ENCODE measurements at places on chromosomes 12 and 14.

- no peak for DNase-seq
Measured at GRCh38 chr12:118371321-118372282, 1.1 kb downstream of the TAOK3 start.

GRCh38 chr12:19167708-19168107 is 38.2 kb downstream of the PLEKHA5 start:
- DNase-seq: peak; percentile 31

DNA sequence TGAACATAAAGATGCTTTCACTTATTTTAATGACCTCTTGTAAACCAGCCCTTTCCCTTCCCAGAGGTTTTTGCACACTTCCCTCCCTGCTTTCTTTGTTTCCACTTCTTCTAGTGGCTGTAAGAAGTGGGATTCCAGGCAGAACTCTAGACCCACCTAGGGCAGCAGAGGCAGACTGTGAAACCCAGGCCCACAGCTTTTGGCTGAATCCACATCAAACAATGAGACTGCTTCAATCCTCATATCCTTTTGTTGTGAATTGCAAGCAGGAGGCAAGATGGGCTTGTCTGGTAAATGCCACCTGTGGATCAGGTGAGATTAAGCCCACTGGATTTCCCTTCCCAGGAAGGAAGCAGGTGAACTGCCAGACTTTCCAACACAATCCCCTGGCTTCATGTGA is 12.8 kb downstream of the CCDC177 start:
- DNase-seq: no peak

DNA sequence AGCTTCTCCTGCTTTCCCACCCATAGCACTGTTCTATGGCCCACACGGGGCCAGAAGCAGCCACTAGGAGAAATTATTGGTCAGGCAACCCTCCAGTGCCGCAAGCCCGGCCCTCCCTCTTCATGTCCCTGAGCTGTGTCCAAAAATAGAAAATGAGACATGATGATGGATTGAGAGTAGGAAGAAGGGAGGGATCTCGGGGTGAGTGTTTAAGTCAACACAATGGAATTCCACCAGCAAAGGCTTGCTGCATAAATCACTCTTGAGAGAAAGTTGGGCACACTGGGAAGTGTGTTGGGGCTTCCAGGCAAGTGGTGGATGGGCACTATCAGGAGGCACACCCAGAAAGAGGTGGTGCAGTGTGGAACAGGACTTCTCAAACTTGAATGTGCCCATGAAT is 94.2 kb downstream of the LLPH start:
- peak; percentile 98 for DNase-seq

- no peak for DNase-seq
Measured at GRCh38 chr12:810671-811415, 58.5 kb downstream of the WNK1 start.

GRCh38 chr12:2322554-2323120 is 269.9 kb downstream of the CACNA1C start:
- no peak for DNase-seq

DNA sequence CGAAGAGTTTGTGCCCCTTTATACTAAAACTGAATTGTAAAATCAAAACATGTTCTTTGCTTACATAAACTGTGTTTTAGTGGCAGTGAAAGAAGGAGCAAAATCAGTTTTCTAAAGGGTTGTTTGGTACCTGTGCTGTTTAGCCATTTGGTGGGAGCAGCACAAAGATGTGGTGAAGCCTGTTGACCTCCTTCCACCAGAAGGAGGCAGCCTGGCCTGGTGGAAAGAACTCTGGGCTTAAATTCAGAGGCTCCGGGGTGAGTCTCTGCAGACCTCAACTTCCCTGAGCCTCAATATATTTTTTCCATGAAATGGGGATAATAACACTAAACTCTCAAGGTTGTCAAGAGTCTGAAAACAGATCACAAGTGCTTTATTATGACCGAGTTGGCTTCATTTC is 502.5 kb downstream of the VRK1 start:
- no peak for DNase-seq

GRCh38 chr12:13278249-13278787 is 81.8 kb downstream of the EMP1 start:
- peak; percentile 74 for DNase-seq

DNA sequence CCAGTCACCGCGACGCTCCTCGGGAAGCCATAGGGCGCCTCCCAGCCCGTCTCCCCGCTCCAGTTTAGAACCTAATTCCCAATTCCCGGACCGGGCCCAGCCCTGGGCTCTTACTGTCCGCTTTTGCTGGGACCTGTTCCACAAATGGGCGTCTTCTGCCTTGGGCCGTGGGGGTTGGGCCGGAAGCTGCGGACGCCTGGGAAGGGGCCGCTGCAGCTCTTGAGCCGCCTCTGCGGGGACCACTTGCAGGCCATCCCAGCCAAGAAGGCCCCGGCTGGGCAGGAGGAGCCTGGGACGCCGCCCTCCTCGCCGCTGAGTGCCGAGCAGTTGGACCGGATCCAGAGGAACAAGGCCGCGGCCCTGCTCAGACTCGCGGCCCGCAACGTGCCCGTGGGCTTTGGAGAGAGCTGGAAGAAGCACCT is 797 bp downstream of the UNG start:
- peak; percentile 57 for DNase-seq

GRCh38 chr12:125470838-125471783 is 405.9 kb downstream of the AACS start:
- DNase-seq: no peak

DNA sequence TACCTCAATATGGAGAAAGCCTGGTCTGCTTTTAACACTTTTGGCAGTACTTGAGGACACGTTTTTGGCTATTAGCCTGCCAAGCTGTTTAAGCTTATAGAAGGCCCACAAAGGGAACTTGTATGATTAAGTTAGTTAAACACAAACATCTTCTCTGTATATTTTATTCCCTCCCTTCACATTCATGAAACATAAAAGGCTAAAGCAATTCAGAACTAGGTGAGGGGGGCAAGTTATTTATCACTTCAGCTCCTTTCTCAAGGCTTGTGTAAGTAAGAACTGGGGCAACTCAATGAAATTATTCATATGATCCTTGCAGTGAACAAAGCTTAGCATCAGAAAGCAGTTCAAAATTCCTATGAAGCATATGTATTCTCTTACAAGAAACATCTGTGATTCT is 7.5 kb downstream of the PRICKLE1 start:
- no peak for DNase-seq

DNA sequence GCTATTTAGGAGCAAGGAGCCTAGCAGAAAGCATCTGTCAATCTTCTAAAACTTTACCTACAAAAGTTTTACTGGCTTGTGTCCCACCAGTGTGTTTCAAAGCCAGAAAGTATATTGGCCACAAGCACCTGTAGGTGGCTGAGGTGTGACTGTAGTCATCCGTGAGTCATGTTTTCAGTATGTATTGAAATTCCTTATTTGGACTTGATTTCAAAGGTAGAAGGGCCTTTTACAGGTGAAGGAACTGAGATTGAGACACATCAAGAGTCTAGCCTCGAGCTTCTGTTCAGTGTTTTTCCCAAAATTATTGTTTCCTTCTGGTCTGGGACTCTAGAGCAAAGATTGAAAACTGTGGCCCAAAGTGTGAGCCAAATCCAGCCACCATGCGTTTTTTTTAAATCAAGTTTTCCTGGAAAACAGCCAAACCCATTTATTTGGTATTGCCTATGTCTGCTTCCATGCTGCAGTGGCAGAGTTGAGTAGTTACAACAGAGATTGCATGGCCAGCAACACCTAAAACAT is 195.3 kb upstream of the BCL2L14 start:
- DNase-seq: peak; percentile 84

GRCh38 chr12:76455582-76456345 is 103.8 kb downstream of the OSBPL8 start:
- peak; percentile 95 for DNase-seq

DNA sequence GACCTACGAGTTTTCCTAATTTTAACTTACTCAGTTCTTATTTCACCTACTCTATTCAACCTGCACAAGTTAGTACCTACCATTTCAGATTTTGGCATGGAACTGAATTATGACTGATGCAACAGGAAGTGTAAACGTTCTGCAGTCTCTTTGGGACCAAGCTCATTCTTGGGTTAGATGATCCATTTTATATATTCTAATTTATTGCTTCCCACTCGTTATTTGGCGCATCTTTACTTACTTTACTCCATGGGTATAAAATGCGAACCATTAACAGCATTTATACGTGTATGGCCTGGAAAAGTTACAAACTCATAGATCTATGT is 1.0 kb upstream of the EML1 start:
- DNase-seq: no peak

DNA sequence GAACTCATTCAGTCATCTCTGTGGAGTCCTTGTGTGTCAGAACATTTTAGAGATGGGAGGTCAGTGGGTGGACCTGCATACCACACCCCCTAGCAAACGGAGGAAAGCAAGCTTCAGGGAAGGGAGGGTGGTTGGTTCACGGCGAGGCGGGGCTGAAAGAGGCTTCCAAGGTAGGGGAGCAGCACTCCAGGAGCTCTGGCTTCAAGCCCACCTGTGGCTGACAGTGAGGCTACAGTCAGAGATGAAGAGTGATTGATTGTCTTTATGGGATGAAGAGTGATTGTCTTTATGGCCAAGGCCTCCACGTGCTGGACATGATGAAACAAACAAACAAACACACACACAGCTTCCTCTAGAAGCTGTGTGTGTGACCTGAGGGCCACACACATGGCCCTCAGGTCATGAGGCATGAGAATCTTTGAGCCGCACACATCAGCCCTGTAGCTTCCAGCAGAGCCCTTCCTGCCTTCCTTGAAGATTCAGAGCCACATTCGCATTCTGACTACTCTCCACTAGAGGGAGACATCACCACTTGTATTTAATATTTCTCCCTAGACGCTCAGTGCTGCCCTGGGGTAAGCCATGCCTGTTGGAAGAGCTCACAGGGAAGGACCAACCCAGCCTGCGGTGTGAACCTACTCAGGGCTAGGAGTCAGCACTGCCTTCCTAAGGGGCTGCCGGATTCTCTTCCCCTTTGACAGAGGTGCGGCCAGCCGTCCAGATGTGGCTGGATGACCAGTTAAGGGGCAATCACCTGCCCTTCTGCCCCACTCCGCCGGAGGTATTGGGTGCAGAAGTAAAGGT is 54.4 kb upstream of the KCNA1 start:
- DNase-seq: peak; percentile 84

DNA sequence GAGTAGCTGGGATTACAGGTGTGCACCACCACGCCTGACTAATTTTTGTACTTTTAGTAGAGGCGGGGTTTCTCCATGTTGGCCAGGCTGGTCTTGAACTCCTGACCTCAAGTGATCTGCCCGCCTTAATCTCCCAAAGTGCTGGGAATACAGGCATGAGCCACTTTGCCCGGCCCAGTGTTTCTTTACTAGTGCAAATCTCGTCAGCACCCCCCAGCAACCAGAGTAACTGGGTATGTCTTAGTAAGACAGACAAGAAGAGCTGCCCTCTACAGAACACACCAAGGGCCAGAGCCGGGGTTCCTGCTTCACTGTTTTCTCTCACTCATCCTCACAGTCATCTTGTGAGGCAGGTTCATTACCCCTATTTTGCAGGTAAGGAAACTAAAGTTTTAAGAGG is 78.5 kb upstream of the GPR68 start:
- DNase-seq: no peak

GRCh38 chr14:58969951-58970751 is 218.3 kb upstream of the DAAM1 start:
- peak; percentile 84 for DNase-seq

DNA sequence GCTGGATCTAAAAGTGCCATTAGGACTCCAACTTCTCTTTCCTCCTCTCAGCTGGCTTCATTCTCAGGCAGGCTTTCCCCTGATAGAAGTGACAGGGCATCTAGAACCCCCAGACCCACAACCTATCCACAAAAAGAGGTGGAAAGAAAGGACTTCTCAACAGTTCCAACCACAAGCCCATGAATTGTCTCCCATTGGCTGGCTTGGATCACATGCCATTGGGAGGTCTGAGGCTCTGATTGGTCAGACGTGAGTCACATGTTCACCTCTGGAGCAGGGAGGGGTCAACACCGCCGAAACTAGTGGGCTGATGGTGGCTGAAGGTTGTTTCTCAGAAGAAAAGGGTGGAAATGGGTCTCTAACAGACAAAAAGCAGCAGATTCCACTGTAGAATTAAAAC is 47.2 kb downstream of the DRAM1 start:
- peak; percentile 20 for DNase-seq

DNA sequence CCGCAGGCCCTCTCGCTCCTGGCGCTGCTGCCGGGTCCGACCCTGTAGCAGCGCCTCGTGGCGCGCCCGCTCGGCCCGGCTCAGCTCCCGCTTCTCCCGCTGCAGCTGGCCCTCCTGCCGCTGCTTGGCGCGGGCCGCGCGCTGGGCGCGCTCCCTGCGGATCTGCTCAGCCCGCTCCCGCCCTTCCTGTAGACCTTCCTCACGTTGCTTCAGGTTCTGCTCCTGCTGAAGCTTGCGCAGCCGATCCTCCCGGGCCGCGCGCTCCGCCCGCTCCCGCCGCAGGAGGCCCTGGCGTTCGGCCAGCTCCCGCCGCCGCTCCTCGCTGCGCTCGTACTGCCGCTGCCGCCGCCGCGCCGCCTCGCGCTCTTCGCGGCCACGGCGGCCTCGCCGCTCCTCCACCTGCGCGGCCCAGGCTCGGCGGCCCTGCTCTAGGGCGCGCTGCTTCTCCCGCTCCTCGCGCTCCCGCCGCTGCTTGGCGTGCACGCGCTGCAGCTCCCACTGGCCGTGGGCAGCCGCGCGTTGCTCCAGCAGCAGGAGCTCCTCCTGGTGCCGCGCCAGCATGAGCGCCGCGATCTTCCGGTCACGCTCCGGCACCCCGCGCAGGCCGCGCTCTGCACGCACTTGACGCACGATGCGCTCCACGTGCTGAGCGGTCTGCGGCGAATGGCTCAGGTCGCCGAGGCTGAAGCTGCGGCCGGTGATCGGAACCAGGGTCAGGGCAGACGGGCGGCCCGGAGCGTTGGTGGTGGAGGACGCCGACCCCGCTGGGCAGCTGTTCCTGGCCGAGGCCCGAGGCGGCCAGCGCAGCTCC is 2.4 kb downstream of the CCDC177 start:
- DNase-seq: peak; percentile 52

DNA sequence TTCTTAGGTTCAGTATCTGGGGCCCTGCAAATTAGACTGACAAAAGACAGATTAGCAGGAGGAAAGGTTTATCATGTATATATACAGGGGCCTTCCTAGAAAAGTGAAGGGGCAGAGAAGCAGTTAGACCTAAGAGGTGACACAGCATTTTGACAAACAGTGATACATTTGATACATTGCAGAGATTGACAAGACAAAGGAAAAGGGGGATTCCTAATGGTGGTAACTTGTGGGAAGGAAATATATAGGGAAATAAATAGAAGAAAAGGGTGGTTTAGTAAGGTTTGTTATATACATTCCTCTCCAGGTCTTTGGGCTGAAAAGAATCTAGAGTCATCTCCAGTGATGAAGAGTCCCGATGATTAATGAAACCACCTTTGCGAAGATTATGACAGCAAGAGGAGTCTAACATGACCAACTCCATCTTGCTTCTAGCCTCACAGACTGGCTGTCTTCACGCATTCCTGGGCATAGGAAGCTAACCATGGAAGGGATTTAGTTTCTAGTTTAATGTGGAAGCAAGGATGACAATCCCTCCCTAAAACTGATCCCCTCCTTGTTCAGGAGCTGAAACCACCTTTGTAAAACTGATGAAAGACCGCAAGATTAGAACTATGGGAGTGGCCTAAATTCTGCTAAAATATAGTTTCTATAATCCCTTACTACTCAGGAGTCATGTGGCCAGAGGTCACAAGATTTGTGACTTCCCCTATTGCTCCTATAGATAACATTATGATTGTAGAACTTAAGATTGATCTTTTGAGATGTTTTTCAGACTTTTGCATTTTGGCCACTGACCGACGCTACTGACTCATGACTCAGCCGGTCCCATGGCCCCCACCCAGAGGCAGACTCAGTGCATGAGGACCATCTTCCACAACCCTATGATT is 31.1 kb upstream of the CPM start:
- no peak for DNase-seq

- DNase-seq: no peak
Measured at GRCh38 chr12:1213618-1214205, 222.7 kb downstream of the ERC1 start.

- DNase-seq: no peak
Measured at GRCh38 chr14:67319142-67319541, 40.5 kb downstream of the ATP6V1D start.

All from kidney tubule cell (primary cell).